ENCODE measurements at places on chromosomes 3 and 15.
A peak's percentile ranks its signal among the peaks of the same experiment; 100 is the strongest.

GRCh38 chr15:60458721-60459120 lies 20.2 kb downstream of the ICE2 start:
- no peak for DNase-seq

DNA sequence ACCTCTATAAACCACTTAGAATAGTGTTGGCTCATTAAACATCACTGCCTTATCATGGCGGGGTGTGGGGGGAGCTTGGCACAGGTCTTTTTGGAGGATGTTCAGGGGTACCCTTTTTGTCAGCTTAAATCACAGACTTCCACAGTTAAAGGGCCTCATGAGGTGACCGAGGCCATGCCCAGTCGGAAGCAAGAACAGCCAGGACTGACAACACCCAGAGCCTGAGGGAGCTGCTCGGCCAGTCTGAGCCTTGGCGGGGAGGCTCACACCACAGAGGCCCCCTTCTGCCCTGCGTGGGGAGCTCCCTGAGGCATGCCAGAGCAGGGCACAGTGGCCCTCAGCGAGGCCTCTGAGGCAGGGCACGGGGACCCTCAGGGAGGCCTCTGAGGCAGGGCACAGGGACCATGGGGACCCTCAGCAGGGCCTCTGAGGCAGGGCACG lies 49.5 kb downstream of the UMPS start:
- DNase-seq, result no peak

GRCh38 chr3:123997543-123997942 lies 5.6 kb upstream of the ROPN1 start:
- no peak for DNase-seq

DNA sequence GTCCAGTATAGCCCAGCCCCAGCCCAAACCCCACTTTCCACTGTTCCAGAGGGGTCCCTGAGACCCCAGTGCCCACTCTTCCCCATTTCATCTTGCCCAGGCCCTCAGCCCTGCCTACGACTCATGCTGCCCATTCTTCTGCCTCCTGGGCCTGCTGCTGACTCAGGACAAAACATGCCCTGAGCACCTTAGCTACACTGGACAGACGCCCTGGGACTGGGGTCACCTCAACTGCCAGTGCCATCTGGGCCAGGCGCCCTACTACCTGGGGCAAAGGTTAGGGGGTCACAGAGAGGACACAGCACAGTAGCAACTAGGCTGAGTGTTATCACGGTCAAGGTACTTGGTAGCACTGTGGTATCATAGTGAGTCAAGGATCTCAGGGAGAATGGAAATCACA lies 2.6 kb upstream of the LAMB2 start:
- DNase-seq, result no peak

GRCh38 chr3:62982795-62983455 lies 107.7 kb upstream of the CADPS start:
- no peak for DNase-seq

DNA sequence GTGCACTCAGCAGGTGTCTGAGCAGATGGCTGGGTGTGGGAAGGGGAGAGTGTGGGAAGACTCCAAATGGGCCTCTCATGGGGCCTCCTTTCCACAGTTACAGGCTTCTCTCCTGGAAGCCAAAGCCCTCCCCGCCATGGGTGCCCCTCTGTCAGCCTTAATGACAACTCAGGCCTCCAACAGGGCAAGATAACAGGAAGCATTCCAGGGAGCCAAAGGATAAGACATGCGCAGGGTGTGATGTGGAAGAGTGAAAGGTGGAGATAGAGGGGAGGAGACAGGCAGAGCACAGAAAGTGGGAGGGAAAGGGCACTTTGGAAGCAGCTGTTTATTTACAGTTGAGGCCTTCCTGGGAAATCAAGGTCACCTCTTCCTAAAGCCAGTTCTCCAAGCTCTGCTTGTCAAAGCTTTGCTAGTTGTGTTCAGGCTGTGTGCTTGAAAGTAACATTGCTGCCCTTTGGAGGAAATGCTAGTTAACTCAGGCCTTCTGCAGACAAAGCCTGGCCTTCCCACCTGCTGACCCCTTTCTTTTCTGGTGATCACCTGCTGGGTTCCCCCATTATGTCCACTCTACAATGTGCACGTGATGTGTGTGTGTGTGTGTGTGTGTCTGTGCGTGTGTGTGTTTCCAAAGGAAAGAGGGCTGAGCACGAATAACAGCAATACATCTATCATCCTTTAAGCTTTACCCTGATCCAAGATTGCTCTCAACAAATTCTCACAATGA lies 35.2 kb upstream of the SMAD3 start:
- DNase-seq, result no peak

DNA sequence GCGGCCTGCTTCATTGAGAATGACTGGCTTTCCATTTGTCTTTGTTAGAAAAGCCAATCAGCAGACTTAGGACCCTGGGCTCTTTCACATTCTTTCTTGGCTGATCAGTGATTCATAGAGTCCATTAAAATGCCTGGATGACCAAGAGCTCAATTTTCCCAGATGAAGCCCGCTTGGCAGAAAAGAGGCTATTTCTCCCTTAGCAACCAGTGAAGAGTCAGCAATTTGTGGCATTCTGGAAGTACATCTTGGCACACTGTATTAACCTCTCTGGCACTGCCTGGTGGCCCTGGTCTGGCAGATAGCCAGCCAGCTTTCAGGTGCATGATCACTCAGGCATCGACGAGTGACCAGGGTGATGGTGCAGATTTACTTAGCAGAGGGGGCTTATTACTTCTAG lies 145.7 kb upstream of the PLAAT1 start:
- no peak for DNase-seq

DNA sequence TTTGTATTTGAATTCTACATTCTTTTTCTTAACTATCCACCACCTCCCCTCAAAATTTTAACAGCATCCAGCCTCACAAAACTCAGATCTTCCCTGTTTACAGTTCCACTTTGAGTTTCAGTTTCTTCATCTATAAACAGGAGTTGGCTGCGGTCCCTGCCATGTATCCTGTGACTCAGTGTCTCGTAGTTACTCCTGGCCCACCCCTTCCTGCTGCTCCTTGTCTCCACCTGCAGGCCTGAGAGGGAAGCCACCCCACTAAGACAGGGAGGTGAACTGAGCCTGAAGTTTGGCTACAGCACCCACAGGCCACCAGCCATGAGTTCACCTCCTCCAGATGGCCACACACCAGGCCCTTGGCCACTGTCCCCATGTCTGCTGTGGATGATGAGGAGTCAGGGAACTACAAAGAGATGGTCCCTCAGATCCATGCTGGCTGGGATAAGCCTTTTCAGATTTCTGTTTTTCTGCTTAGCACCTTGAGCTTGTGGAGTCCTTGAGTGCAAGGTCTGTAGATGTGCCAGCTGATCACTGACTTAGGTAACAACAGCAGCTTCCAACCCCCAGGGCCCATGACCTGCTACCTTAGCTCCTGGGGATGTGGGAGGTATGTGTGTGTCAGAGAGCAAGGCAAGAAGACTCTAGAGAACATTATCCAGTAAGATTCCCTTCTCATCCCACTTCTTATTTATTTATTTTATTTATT lies 37.5 kb downstream of the CD86 start:
- peak; percentile 75 for DNase-seq

GRCh38 chr3:46930945-46931403 lies 45.6 kb downstream of the CCDC12 start:
- no peak for DNase-seq

All from activated CD8-positive, alpha-beta memory T cell treated with anti-CD3 and anti-CD28 coated beads, Interleukin-2, amount 50 U/mL, for 48 hours (primary cell).